ENCODE measurements at places on chromosomes 3 and 15.

DNA sequence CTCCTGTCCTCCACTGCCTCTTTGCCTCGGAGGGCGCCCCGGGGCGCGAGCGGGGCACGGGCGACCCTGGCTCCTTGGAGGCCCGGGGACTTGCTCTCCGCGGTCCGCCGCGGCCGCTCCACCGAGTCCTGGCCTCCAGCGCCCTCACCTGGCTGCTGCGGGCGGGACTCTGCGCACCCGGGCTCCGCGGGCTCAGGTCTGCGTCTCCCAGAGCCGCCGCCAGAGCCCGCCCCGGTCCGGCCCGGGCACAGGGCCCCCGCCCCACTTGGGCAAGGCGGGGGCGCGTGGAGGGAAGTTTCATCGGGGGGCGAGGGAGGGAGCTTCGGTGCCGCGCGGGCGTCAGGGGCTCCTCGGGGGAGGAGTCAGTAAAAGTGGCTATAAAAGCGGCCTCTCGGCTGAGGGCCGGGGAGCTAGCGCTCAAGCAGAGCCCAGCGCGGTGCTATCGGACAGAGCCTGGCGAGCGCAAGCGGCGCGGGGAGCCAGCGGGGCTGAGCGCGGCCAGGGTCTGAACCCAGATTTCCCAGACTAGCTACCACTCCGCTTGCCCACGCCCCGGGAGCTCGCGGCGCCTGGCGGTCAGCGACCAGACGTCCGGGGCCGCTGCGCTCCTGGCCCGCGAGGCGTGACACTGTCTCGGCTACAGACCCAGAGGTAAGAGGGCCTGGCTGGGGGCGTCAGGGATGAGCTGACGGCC lies at the start of gene CEMIP:
Gene CEMIP (plus strand): TSS at position 407 of the 694 bp plus-strand sequence. CDS start 94,510 bp downstream, outside the sequence.
- peak; percentile 82 for DNase-seq

GRCh38 chr3:190165253-190165652 lies 44.6 kb upstream of the P3H2 start:
- DNase-seq, result no peak

DNA sequence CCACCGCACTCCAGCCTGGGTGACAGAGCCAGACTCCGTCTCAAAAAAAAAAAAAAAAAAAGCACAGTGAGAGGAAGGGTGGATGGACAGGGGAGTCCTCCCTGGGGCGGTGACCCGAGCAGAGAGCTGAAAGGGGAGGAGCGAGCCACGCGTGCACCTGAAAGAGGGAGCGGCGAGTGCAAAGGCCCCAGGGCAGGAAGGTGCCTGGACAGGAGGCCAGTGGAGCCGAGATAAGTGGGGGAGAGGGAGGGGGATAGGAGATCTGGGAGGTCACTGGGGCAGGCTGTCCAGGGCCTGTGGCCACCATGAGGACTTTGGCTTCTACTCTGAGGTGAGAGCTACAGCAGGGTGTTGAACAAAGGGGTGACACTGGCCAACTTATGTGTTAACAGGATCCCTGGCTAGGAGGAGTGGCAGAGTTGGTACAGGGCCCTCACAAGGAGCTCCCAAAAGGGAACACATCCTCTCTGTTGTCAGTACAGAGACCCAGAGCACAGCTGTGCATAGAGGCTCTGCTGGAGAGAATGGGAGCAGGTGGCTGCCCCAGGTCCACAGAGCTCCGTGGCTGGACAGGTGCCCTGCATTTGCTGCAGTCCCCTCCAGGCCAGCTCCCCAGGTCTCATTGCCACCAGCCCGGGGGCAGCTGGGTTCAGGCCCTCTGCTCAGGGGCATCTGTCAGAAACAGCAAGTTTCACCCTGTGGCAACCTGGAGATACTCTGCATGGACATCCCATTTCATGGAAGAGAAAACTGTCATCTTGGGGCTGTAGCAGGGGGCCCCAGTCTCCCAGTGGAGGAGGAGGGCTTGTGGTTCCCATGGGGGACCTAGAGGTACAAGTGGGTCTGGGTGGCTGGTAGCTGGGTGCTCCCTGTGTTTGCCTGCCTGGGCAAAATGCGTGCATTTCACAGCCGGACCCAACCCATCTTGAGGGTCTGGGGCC lies 28.5 kb downstream of the FBLN2 start:
- DNase-seq, result no peak

GRCh38 chr3:177929310-177929709 lies 606.9 kb upstream of the KCNMB2 start:
- no peak for DNase-seq

- no peak for DNase-seq
Observed at GRCh38 chr15:57079446-57079845, 161.0 kb downstream of the TCF12 start.

All from GM13976 (cell line).